ENCODE measurements at places on chromosomes 6 and 20.

- H3K4me3 ChIP-seq: no peak overlapping the region
- H3K27me3 ChIP-seq: no peaks in the 10 kb centered on the region
- H3K4me1 ChIP-seq: no peaks in the 10 kb centered on the region
- no peaks in the 10 kb centered on the region for H3K36me3 ChIP-seq
- H3K27ac ChIP-seq: no peak overlapping the region
- no peak for DNase-seq
These were observed 27.6 kb downstream of the CNKSR3 start for GRCh38 chr6:154482858-154483257.

- H3K4me3 ChIP-seq: no peak overlapping the region
- H3K36me3 ChIP-seq: no peaks in the 10 kb centered on the region
- H3K4me1 ChIP-seq: peaks cover 9% of the 10 kb centered on the region
These were observed 125.3 kb downstream of the BTBD9 start for GRCh38 chr6:38514399-38514798.

DNA sequence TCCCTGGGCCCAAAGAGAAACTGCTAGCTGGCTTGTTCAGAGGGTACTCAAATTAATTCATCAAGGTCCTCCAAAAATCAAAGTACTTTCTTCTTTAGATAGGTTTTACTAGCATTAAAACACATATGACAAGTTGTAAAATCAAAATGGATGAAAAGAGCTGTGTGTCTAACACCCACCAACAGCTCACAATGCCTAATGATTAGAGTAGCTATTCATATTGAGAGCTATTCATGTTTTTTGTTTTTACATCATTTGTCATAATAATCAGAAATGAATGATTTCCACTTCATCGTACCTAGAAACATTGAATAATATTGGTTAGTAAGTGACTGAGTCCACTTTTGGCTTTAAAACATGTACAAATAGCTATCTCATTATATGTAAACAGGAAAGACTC lies 289.9 kb upstream of the RUNX2 start:
- no peak overlapping the region for H3K4me3 ChIP-seq
- no peaks in the 10 kb centered on the region for H3K4me1 ChIP-seq
- H3K27ac ChIP-seq: no peak overlapping the region

GRCh38 chr6:68042339-68043121 lies 592.6 kb upstream of the ADGRB3 start:
- no peak for DNase-seq
- H3K4me1 ChIP-seq: peaks cover 37% of the 10 kb centered on the region
- H3K36me3 ChIP-seq: no peaks in the 10 kb centered on the region
- H3K27me3 ChIP-seq: no peaks in the 10 kb centered on the region

DNA sequence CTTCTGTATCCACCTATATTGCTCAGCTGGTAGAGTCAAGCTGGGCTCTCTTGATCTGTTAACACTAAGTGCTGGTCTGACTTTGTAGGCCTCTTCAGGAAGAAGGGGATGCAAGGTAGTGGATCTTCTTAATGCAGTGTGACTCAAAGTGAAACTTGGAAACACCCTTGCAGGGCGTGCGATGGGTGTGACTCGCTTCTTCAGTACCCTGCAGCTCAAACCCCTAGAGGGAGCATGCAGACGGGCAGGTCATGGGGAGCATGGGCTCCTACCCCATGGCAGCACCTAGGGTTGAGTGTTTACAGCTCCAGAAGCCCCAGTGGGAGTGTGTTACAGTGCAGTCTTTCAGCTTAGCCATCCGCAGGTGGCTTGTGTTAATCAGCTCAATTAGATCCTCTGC lies 757 bp upstream of the SAMD3 start:
- H3K4me3 ChIP-seq: no peak overlapping the region
- no peaks in the 10 kb centered on the region for H3K36me3 ChIP-seq
- peak; percentile 18 for DNase-seq

DNA sequence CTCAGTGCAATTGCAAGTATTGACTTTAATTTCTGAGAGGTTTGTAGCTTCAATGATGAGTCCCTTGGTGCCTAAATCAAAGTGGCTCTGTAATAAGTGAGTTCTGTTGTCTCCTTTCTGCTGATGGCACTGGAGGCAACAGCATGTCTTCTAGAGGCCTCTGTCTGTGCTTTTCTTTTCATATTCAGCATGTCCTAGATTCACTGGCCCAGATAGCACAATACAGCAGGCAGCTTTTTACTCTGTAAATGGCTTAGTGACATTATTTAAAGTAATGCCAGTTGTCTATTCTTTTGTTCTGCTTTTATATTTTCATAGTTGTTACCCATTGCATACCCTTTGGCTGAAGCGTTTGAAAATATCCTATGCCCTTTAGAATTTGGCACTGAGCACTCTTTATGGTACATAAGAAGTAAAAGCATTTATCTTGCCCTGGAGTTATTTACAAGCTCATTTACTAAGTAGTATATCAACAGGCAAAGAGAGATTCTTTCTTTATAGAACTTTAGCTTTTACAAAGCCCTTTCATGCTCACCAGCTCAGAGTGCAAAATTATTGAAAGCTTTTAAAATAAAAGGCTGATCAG lies 271.5 kb upstream of the KCNQ5 start:
- H3K4me1 ChIP-seq: peaks cover 3% of the 10 kb centered on the region
- no peaks in the 10 kb centered on the region for H3K36me3 ChIP-seq
- no peak overlapping the region for H3K4me3 ChIP-seq
- no peaks in the 10 kb centered on the region for H3K27me3 ChIP-seq
- no peak overlapping the region for H3K27ac ChIP-seq

DNA sequence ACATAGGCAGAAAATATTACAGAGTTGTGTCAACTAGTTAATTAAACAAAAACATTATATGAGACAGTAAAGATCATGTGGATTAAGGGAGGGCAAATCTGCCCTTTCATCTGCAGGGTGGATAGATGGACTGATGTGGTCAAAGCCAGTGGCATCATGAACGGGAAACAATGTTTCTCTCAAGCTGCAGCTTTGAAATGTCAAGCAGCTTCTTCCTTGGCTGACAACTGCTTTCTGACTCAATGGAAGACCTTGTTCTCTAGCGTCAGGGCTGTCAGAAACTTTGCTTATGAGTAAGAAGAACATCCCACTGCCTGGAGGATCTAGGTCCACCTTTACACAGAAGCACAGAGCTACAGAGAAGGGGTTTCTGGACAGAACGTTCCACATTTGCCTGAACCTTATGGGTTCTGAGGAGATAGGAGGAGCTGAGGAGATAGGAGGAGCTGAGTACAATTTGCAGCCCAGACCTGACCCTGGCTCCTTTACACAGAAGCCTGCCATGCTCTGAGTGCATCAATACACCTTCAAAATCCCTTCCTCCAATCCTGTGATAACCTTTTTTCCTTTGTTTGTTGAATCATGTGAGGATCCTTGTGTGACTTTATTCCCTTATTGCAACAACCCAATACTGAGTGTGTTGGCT lies 6.1 kb downstream of the CST5 start:
- H3K4me3 ChIP-seq: no peak overlapping the region
- no peak overlapping the region for H3K27ac ChIP-seq
- peaks cover 30% of the 10 kb centered on the region for H3K4me1 ChIP-seq

DNA sequence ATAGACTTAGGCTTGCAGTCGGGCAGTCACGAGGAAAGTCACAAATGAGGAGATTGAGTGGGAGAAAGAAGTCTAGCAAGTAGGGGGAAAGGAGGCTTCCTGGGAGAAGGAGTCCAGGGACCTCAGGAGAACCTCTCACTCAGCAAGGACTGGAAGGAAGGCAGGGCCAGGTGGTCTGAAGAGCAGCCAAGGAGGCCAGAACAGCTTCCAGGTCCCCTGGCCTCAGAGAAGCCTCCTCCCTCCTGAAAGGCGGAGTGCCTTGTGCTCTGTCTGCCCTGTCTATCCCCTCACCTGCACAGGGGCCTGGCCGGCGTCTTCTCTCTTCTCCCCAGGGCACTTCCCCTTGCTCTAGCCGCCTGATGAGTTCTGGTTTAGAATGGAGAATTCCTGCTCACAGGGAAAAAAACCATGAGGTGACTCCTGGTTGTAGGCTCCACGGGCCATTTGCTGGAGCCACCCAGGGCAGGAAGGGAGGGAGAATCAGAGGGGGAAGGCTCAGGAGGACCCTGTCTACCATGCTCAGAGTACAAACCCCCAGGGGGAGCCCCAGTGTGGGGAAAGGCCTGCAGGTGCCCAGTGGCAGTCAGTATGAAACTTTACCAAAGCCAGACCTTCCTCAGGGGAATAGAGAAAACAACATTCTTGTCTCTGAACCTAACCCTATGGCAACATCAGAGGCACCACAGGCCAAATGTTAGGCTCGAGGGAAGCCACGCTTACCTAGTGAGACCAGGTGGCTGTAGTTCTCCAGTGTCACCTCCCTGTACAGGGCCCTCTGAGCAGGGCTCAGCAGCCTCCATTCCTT lies 11.2 kb downstream of the ZNF337 start:
- H3K27me3 ChIP-seq: no peaks in the 10 kb centered on the region
- H3K27ac ChIP-seq: no peak overlapping the region
- H3K4me3 ChIP-seq: no peak overlapping the region
- DNase-seq: peak; percentile 25
- H3K4me1 ChIP-seq: 0 out of 2 replicates have a peak, but pooled peaks cover 3% of the 10 kb centered on the region

- H3K27me3 ChIP-seq: peaks cover 5% of the 10 kb centered on the region
- peak overlapping the region; percentile 62 for H3K4me3 ChIP-seq
- no peaks in the 10 kb centered on the region for H3K36me3 ChIP-seq
- peaks cover 12% of the 10 kb centered on the region for H3K4me1 ChIP-seq
- H3K27ac ChIP-seq: no peak overlapping the region
These were observed 6.4 kb downstream of the LZTS3 start for GRCh38 chr20:3166913-3167342.

- no peak overlapping the region for H3K27ac ChIP-seq
- H3K4me1 ChIP-seq: peaks cover 17% of the 10 kb centered on the region
- H3K36me3 ChIP-seq: no peaks in the 10 kb centered on the region
- H3K27me3 ChIP-seq: no peaks in the 10 kb centered on the region
- H3K4me3 ChIP-seq: no peak overlapping the region
These were observed 94.9 kb downstream of the MDGA1 start for GRCh38 chr6:37602801-37603200.

GRCh38 chr20:22471156-22471836 lies 113.1 kb downstream of the FOXA2 start:
- H3K27ac ChIP-seq: no peak overlapping the region
- no peaks in the 10 kb centered on the region for H3K4me1 ChIP-seq
- DNase-seq: no peak
- H3K36me3 ChIP-seq: no peaks in the 10 kb centered on the region

- H3K27ac ChIP-seq: peak overlapping the region; percentile 26
- peaks cover 33% of the 10 kb centered on the region for H3K36me3 ChIP-seq
- DNase-seq: no peak
- no peaks in the 10 kb centered on the region for H3K27me3 ChIP-seq
These were observed 26.9 kb downstream of the AKIRIN2 start for GRCh38 chr6:87675004-87675681.

GRCh38 chr6:84568971-84569370 lies 195.4 kb downstream of the TBX18 start:
- peak; percentile 58 for DNase-seq
- H3K27me3 ChIP-seq: no peaks in the 10 kb centered on the region
- no peak overlapping the region for H3K4me3 ChIP-seq
- no peak overlapping the region for H3K27ac ChIP-seq

GRCh38 chr6:116047173-116047933 lies 13.3 kb downstream of the FRK start:
- no peaks in the 10 kb centered on the region for H3K4me1 ChIP-seq
- no peaks in the 10 kb centered on the region for H3K36me3 ChIP-seq
- no peak for DNase-seq

DNA sequence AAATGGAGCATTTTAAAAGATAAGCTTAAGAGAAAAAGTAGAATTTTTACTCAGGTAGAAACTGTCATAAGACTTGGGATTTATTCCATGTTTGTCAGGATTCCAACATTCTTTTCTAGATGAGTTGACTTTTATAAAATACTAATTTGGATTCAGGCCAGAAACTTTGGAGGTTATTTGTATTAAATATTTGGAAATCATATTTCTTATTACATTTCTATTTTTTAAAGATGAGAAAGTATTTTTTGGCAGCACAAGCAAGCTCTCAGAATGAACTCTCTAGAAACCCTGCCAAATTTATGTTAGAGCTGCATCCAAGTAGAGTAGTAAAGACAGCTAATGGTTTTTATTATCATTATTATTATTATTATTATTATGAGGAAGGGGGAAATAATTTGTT lies 1014.9 kb upstream of the GJE1 start:
- no peaks in the 10 kb centered on the region for H3K27me3 ChIP-seq
- H3K4me1 ChIP-seq: peaks cover 7% of the 10 kb centered on the region
- H3K36me3 ChIP-seq: no peaks in the 10 kb centered on the region
- H3K27ac ChIP-seq: no peak overlapping the region
- H3K4me3 ChIP-seq: no peak overlapping the region

DNA sequence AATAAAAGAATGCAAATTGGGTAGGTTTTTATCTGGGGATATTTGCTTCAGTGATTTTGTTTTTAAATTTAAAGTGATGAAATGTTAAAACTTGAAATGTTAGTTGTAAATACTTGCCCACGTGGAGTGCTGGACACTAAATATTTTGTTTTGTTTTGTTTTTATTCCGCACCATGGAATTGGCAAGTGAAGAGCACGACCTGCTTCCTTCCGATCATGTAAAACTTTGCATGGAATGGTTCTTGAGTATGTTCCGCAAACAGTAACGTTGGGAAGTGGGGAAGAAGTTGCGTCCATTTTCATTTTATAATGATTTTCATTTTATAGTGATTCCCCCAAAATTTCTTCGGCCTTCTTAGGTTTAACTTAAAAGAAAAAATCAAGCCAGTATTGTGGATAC lies 765 bp downstream of the IRAK1BP1 start:
- peak overlapping the region; percentile 63 for H3K4me3 ChIP-seq
- peaks cover 5% of the 10 kb centered on the region for H3K4me1 ChIP-seq
- no peak for DNase-seq
- H3K27ac ChIP-seq: peak overlapping the region; percentile 87

DNA sequence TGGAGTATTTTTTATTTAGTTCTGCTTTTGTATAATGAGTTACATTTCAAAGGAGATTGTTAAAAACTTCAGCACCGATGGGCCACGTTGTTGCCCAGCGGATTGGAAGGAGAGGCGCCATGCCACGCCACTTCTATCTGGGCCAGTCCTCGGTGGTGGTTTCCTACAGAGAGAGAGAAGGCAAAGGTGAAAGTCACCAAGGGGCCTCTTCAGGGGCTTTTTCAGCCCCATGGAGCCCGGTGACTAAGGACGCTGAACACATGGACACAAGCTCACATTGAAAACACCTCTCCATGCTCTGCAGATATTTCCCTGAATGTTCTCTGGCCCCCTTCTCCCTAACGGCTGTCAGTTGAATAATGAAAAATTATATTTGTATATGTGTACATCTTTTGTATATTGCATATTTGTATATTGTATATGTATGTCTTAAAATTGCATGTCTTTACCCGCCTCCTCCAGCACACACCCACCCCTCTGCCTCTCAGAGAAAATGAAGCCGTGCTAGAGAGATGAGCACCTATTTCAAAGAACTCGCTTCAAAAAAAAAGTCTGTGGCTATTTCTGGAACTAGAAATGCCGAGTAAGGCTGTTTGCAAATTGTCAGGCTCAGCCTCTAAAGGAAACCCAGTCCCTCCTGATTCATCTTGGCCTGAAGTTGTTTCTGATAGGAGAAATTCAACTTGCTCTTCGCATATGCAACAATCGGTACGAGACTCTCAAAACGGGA lies 91.9 kb upstream of the CDH4 start:
- H3K36me3 ChIP-seq: no peaks in the 10 kb centered on the region
- no peak overlapping the region for H3K4me3 ChIP-seq
- no peak for DNase-seq
- H3K27ac ChIP-seq: no peak overlapping the region

Measured in GM23338 (cell line).